Activated CD4-positive, alpha-beta T cell treated with anti-CD3 and anti-CD28 coated beads, Interleukin-2, amount 50 U/mL, for 4 hours (primary cell): ENCODE measurements at places on chromosomes 12 and 14.

- no peak for DNase-seq
Observed at GRCh38 chr14:47150267-47150666, 498.7 kb upstream of the RPL10L start.

GRCh38 chr12:916240-916639, 33.3 kb downstream of the RAD52 start:
- DNase-seq = peak; percentile 4

DNA sequence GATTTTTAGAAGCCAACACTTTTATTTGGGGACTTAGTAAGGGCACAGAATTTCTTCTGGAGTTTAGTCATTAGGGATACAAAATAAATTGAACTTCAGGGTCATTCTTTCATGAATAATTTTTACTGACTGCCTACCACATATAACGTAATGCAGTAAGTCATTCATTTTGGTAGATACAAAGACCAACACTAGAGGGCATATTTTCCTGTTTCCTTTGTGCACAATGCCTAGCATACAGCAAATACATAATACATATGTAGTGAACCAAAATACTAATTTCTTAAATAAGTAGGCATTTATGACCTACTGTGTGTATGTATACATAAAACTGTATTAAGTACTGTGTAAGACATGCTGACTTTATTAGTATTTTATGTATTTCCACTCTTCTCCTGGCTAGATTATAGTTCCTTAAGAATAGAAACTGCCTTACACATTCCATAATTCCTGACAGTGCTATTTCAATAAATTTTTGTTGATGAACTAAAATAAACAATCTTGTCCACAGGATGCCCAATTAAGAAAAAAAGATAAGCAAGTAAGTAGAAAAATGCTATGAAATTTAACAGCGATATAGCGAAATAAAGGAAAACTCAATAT, 47.9 kb downstream of the PPP1R12A start:
- DNase-seq = no peak

- no peak for DNase-seq
Observed at GRCh38 chr12:109831929-109832328, 1.3 kb downstream of the TRPV4 start.

DNA sequence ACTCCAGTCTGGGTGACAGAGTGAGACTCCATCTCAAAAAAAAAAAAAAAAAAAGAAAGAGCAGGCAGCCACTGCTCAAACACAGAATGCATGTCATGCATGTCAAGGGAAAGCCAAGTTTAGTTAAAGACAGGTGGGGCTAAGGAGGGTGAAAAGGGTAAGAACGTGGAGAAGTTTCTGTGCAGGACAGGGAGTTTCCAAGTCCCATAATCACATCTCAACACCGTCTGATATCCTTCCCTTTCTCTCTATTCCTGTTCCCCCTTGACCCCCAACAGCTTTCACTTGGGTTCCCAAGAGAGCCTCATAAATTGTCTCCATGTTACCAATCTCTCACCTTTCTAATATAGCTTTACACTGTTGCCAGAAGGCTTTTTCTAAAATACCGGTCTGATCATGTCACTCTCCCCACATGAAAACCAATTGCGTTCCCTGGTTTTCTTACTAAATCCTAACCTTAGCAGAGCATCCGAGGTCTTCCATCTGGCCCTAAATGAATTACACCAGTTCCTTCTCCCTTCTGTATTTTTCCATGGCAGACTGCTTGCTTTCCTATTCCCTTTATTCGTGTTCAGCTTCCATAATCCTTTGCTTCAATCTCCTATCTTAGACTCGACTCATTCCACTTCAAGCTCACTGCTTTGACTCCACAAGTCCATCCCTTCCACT, 37.0 kb downstream of the LIMA1 start:
- DNase-seq = no peak

DNA sequence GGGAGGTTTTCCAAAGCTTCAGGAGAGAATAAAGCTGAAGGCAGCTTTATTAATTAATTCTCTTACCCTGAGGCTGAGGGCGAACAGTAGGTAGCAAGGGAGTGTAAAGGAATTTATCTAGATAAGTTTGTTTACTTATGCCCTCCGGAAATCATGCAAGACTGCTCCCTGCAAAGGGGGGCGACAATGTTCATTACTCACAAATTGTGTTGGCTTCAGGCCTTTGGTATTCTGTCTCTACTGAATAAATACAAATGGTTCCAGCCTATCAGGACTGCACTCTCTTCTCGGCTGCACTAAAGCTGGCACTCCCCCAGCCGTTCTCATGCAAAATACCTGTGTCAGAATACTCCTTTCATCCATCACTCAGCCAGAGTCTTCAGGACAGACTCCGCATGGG, 120.8 kb downstream of the PPHLN1 start:
- no peak for DNase-seq

GRCh38 chr12:52659395-52659794, 7.4 kb upstream of the KRT2 start:
- no peak for DNase-seq

GRCh38 chr14:53214384-53214783, 61.3 kb upstream of the DDHD1 start:
- no peak for DNase-seq
